ENCODE measurements at places on chromosomes 4 and X.

DNA sequence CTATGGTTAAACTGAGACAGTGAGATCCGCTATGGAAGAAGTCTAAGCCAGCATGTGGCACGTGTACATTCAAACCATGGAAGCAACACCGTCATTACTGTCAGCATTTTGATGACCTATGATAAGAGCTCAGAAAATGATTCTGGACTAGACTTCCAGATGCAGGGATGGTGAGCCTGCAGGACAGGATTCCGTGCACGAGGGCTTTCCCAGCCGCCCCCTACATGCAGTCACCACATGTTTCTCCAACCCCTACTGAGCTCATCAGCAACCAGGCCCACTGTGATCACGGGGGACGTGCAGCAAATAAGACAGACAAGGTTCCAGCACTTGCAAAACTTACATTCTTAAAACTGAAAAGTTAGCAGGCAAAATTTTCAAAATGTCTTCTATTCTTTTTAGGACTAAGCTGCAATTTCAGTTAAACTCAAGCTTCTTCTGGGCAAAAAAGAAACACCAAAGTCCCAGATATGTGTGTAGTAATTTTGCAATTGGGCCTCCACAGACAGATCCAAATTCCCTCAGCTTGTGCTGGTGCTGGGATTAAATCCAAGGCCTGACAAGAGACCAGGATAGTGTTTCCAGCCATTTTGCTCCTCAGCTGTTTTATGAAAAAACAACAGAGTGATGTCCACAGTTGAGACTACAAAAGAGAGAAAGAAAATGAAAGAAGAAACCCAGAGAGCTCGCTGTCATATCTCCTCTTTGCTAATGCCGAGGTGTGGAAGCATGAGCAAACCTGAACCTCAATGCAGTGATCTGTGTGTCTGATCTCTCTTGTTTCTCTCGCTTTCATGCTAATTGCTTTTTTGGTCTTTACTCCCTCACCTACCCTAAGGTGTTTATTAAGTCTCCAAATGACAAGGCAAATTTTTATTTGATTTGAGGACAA is 118.2 kb downstream of the AFAP1 start:
- no peak for DNase-seq

DNA sequence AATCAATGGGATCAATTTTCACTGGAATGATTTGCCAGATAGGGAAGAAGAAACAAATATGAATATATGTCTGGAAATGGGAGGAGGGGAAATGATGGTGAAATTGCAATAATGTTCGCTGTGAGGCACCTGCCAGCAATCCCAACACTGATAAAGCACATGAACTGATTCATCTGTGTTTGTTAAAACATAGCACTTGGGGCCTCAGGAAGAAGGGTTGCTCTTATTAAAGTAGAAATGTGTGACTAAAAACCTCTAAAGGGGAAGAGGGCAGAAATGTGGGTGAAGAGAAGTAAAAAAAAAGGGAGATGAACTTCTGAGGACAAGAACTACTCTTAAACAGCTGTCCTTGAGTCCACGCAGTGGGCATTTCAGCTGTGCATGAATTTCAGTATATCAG is 101.4 kb downstream of the C4orf51 start:
- DNase-seq: no peak

DNA sequence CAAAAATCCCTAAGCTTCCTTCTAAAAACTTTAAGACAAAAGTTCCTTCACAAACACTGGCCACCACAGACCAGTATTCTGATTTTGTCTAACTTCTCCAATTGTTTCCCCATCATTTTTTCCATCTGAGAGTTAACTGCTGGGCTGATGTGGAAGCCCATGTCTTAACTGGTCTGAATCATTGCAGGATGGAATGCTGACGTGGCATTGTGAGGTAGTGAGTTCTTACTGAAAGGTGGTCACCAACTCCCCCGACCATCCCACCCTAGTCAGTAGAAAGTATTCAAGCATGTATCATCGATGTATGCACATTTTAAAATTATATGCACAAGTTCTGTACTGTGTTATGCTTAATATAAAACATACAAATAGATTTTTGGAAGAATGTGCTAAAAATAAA is 99.1 kb upstream of the SMIM10 start:
- no peak for DNase-seq

DNA sequence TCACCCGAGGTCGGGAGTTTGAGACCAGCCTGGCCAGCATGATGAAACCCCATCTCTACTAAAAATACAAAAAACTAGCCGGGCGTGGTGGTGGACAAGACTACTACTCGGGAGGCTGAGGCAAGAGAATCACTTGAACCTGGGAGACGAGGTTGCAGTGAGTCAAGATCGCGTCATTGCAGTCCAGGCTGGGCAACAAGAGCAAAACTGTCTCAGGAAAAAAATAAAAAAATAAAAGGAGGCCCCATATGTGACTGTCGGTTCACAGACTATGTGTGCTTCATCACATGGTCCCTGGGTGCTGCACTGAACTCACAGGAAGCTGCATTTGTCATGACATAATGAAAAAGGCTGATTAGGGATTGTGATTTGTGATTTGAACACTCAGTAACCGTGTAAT is 6.4 kb downstream of the TRIML1 start:
- no peak for DNase-seq

- no peak for DNase-seq
Measured at GRCh38 chr4:3663791-3664190, 102.4 kb upstream of the ADRA2C start.

GRCh38 chr4:109723110-109723509 is 6.8 kb downstream of the PLA2G12A start:
- DNase-seq: no peak

GRCh38 chr4:101393256-101393655 is 45.9 kb upstream of the PPP3CA start:
- DNase-seq: peak; percentile 11

GRCh38 chr4:138724530-138724929 is 291.1 kb upstream of the NOCT start:
- no peak for DNase-seq
